ENCODE measurements at places on chromosomes 11 and 22.

GRCh38 chr22:35230839-35231584 lies 26.3 kb upstream of the HMGXB4 start:
- no peak for DNase-seq

GRCh38 chr22:39244496-39245129 lies at the start of gene PDGFB:
TSS of gene PDGFB (minus strand) at chr22:39244982. CDS start at chr22:39243963, 1,019 bp downstream.
- DNase-seq = no peak

GRCh38 chr11:30653606-30654005 lies 67.5 kb upstream of the MPPED2 start:
- DNase-seq = no peak

- no peak for DNase-seq
Observed at GRCh38 chr22:46001426-46002106, 24.6 kb upstream of the WNT7B start.

- no peak for DNase-seq
Observed at GRCh38 chr11:83611600-83611999, 325.4 kb upstream of the CCDC90B start.

DNA sequence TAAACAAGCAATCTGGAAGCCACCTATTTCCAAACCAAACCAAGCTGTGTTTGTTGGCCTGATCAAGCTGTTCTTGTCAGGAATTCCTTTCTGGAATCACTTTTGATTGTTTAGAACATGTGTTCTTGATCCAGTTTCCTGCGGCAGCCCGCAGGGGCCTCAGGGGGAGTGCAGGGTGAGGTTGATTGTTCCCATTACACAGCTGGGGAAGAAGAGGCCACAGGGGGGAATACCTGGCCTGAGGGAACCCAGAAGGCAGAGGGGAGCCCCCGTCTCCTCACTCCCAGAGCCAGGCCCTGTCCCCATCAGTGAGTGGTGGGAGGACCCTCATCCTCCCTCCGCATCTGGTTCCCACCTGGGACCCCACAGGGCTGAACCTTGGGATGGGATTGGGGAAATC lies 4.2 kb downstream of the MRGPRD start:
- DNase-seq = no peak

DNA sequence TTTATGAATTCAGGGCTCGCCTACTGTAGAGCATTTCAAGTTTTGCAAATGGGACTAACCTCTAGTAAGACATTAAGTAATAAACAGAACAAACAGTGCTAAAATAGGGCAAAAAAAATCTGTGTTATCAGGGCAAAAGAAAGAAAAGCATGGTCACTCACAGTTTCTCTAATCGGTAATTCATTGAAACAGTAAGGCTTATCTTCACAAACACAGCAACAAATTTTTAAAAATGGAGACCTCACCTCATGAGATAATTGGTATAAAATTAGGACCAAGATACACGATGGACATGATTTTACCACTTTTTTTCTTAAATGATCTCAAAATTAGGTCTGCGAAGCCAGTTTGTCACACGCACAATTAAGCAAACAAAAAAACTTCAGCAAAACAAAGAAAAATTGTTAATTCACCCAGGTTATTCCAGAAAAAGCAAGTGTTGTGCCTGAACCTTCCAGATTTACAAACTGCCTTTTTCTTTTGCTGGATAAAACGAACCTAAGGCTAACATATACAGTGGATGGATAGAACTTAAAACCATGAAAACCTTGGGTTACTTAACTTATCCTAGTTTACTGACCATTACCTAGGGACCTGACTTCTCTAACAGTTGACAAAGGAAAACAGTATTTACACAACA lies 1.4 kb downstream of the TMEM123 start:
- DNase-seq = no peak

GRCh38 chr22:36668854-36669253 lies 34.7 kb downstream of the CACNG2 start:
- no peak for DNase-seq

GRCh38 chr11:80462211-80462610 lies 1021.4 kb upstream of the TENM4 start:
- no peak for DNase-seq

DNA sequence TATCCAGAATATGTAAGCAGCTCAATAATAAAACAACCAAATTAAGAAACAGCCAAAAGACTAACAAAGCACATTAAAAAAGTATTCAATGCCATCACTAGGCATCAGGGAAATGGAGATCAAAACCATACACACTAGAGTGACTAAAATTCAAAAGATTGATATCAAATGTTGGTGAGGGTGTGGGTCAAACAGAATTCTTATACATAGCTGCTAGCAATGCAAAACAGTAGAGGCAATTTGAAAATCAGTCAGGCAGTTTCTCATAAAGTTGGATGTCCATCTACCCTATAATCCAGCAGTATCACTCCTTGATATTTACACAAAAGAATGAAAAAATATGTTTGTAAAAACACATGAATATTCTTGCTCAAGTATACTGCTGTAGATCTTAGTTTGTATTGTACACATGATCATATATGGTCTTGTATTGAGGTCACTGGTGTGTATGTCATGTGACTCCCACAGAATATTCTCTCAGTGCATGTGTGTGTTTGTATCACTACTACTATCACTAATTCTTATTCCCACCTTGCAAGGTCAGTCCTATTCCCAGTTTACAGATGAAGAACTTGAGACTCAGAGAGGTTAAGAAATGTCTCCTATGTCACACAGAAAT lies 54.9 kb downstream of the SLC5A1 start:
- no peak for DNase-seq

- no peak for DNase-seq
Observed at GRCh38 chr11:126669416-126669815, 313.9 kb downstream of the ST3GAL4 start.

DNA sequence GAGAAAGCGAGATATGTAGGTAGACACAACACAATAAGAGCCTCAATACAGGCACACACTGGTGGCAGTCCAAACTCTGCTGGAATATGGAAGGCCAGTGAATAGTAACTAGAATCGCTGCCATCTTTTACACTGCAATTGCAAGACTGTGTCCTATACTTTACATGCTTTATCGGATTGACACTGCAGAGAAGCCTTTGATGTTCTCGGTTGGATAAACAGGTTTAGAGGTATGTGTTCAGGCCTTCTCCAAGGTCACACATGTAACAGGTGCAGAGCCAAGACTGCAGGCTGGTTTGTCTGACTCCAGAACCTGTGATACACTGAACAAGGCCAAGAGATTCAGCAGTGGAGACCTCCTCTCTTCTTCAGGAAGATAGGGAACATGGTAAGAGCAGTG lies 5.1 kb downstream of the SAA1 start:
- no peak for DNase-seq

GRCh38 chr11:2950825-2951224 lies 21.6 kb upstream of the PHLDA2 start:
- no peak for DNase-seq

DNA sequence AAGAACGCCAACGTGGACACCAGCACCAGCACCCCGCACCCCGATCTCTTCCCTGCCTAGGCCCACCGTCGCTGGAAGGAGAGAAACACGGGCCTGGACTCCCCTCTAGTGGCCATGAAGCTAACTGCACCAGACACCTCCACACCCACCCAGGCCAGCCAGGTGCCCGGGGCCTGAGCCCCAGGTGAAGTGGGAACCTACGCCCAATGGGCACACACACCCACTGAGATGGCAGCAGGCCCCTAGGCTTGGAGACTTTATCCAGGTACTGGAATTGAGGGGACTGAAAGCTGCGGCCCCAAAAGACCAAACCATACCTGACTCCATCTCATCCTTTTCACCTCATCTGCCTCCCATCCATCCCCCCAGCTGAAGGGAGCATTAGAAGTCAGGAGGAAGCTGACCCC lies 81.0 kb downstream of the BUD13 start:
- DNase-seq = peak; percentile 66

DNA sequence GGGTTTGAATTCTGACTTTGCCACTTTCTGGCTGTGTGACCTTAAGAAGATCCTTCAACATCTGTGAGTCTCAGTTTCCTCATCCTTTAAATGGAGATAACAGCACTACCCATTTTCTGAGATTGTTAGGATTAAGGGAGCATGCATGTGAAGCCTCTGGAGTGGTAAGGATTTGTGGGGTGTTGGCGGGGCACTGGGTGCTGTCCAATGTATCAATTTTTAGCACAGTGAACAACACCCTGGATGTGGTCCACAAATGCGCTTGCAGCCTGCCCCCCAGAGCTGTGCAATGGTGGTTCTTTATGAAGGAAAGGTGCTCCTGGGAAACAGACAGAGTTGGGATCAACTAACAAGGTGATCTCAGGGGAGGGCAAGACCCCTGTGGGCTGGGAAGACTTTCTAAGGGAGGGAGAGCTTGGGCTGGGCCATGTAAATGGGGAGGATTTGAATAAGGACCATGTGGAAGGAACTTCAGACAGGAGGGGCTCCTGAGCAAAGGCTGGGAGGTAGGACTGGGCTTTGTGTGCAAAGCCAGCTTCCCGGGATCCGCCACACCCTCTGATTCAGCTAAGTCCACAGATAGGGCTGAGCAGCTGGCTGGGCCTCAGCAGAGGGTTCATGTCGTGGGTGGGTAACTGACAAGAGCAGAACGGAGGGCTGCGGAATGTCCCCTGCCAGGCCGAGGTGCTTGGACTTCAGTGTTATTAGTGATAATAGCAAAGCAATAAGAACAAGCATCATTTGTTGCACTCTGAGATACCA lies 22.7 kb upstream of the RASD2 start:
- no peak for DNase-seq

DNA sequence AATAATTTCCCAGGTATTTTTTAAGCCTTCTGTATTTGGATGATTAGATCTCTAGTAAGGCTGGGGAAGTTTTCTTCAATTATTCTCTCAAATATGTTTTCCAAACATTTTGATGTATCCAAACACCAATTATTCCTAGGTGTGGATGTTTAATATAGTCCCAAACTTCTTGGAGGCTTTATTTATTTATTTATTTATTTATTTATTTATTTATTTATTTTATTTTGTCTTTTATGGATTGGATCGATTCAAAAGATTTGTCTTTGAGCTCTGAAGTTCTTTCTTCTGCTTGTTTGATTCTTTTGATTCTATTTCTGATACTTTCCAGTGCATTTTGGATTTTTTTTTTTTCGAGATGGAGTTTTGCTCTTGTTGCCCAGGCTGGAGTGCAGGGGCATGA lies 2267.9 kb upstream of the RAG2 start:
- DNase-seq = no peak

DNA sequence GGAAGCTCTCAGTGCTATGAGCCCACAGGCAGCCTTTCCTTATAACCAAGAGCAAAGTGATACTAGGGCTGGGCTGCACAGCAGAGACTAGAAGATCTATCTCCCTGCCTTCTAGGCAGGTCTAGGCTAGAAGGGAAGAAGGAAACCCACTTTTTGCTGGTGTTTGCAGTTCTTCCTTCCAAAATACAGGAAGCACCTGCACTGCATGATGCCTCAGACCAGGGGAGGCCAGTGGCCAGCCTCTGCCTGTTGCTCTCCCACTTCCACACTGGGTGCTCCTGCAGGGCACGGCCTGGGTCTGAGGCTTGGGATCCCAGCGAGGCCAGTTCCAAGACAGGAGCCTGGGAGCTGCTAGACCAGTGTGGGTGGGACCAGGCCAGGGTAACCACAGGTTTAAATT lies 6.0 kb upstream of the UCP3 start:
- DNase-seq = no peak

GRCh38 chr22:44544816-44545433 lies 46.9 kb upstream of the RTL6 start:
- DNase-seq = no peak

GRCh38 chr11:47499161-47499560 lies 50.2 kb upstream of the RAPSN start:
- DNase-seq = no peak

DNA sequence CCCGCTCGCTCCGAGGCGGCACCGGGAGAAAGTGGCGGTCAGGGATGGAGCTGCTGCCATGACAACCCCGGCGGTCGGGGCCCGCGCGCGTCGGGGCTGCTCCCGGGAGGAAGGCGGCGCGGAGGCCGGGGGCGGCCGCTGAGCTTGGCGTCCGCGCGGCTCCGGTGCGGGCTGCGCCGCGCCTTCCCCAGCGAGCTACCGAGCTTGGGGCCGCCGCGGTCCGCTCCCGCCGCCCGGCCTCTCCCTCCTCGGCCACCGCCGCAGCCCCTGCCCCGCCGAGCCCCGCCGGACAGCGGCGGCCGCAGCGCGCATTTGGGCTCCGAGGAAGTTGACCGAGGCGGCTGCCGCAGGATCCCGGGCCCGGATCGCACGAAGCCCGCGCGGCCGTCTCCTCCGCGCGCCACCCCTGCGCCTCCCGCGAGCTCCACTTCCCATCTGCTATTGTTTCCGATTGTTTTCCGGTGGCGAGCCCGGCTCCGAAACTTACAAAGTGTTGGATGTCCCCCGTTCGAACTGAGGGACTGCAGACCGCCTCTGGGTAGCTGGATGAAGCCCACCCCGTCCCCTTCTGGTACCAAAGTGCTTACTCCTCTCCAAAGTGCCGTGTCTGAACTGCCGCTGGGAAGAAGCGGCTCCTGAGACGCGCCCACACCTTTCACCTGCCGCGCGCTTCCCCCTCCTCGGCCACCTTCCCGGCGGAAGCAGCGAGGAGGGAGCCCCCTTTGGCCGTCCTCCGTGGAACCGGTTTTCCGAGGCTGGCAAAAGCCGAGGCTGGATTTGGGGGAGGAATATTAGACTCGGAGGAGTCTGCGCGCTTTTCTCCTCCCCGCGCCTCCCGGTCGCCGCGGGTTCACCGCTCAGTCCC lies 540.3 kb downstream of the NTM start:
- no peak for DNase-seq

DNA sequence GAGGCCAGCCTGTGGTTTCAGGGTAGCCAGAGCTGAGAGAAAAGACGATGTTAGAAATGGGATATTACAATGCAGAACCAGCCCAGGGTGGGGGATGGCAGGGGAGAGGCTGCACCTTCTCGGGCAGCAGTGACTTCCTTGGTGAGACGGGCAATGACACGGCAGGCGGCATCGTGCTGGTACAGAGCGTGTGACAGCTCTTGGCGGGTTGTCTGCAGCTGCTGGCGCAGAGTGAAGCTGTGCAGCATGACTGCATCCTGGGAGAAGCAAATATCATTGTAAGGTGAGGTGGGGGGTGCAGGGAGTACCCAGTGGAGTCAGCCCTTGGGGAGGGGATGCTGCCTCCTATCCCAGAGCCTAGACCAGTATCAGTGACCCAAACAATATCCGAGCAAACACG lies 3.8 kb downstream of the PRPF19 start:
- DNase-seq = no peak

DNA sequence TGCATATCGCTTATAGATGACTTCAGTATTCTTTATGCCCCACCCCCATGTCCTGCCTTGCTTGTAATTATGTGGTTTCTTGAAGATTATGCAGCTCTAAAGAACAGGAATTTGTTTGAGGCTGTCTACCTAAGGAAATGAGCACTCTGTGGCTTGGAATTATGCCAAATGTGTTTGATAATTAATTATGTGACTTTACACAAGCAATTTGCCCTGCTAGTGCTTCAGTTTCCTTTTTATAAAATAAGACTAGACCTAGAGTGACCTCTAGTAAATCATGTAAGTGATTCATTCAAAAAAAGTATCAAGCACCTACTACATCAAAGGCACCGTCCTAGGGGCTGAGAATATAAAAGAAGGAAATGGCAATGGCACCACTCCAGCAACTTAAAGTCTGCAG lies 491.5 kb upstream of the KIRREL3 start:
- DNase-seq = no peak

DNA sequence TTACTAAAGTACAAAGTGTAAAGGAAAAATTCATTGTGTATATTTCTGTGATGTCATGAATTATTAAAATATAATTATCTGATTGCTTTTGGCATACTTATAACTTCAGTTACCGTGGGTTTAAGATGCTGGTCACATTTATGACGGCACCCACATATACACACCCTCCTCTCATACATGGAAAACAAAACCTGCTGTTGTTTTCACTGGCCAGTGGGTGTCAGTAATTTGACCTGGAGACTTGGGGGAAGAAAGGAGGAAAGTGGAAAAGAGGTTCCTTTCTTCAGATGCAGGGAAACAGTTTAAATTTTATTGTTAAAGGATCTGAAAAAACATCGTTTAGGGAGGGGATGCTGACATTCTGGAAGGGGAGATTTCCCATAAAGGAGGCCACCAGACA lies 742 bp upstream of the BBOX1 start:
- DNase-seq = no peak
